Fibroblast of skin of right biceps (primary cell): ENCODE measurements at places on chromosomes 5 and 9.

- DNase-seq: no peak
These were observed 129.8 kb downstream of the ROR2 start for GRCh38 chr9:91820126-91820750.

GRCh38 chr5:132334812-132335211 is 34.7 kb upstream of the SLC22A5 start:
- DNase-seq: no peak

DNA sequence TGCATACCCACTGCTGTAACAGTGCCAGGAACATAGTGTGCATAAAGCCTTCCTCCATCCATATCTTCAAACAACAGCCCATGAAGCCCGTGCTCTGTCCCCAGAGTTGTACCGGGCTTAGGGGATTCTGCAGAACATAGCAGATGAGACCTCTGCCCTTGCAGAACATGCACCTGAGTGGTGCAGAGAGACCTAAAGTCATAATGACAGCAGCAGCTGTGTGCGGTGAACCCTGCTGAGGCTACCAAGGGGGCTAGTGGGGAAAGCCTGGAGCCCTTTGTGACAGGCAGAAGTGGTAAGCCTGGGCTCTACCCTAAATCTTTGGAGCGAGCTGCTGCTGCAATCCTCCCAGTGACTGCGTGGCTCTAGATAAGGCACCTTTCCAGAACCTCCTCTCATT is 32.2 kb upstream of the BRD3 start:
- no peak for DNase-seq

DNA sequence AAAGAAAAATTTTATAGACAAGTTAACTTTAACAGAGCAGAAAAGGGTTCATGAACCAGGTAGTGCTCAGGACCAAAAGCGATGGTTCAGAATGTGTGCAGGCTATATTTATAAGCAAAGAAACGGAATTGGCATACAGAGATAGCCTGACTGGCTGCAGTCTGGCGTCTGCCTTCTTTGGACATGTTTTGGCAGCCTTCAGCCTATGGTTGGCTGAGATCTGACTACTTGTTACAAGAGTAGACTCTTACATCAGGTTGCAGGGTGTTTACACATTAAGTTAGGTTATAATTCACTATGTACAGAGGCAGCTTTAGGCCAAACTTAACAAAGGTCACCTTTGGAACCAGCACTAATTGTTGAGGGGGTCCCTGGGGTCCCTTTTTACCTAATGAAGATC is 7.0 kb downstream of the NOP16 start:
- DNase-seq: no peak

- peak; percentile 97 for DNase-seq
These were observed 30.6 kb upstream of the SMU1 start for GRCh38 chr9:33106827-33107621.

- no peak for DNase-seq
These were observed 2.7 kb upstream of the CARD19 start for GRCh38 chr9:93093127-93093876.

DNA sequence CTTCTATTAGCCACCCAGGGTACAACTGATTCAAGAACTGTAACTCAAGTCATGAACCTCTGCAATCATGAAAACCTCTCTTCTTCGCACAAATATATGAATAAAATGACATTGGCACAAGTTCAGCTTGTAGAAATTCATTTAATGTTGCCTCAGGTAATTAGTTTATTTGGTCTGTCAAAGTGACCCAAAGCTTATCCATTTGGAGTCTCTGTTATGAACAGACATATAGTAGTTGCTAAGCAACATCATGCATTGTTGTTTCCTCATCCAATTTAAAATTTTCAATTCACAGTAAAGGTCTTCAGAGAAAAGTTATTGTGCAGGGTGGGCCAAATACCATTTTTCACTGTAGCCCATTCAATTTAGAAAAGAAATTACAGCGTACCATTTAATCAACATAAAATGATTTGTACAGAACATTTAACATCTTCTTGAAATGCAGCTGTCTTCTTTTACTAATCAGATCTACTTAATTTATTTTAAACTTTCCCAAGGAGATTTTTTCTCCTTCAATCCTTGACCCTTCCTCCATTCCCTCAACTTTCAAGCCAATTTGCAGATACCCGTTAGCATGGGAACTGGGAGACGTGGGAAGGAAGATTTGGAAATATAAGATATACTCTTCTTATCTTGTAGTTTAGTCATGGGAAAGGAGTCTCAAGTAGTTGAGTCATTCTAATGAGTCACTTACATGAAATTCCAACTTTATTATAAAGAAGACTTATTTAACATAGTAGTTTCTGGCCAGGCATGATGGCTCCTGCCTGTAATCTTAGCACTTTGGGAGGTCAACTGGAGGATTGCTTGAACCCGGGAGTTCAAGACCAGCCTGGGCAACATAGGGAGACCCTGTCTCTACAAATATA is 231.3 kb downstream of the ATPSCKMT start:
- peak; percentile 93 for DNase-seq

DNA sequence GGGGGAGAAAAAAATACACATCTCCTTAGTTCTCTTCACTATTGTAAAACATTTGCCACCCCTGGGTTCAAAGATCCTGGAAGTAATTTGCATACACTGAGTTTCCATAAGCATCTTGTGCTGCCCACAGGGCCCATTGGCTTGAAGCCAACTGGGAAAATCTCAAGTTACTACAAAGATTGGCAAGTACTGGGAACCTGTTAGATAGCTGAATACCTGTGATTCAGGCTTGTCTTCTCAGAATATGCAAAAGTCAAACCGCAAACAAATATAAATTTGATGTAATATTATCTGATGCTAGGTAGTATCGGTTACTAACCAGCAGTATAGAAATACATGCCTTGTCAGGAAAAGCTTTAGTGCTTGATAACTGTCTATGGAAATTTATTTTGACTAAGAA is 156.9 kb upstream of the FST start:
- no peak for DNase-seq

DNA sequence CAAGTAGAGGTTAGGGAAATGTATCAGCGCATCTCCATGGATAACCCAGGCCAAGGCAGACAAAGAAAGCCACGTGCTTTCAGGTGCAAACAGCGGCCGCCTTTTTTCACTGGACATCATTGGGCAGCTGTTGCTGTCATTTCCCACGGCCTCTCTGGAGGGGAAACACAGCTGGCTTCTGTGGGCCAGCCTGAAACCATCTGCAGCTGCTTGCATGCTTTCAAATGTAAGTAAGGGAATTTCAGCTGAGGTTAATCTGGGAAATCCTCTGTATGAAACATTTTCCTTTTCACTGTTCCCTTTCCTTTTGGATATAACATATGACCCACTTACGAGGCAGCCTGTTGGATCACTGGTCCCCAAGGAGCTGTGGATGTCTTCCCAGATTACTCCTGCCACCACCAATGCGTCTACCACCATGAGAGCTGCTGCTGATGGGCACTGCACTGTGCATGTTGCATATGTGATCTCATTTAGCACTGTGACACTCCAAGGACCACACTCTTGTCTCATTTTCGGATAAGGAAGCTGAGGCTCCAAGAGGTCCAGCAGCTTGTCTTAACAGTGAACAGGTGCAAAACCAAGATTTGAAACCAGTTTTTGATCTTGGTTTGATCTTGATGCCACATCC is 106.3 kb downstream of the C9orf152 start:
- no peak for DNase-seq

GRCh38 chr9:3137347-3137695 is 293.4 kb upstream of the PUM3 start:
- no peak for DNase-seq

DNA sequence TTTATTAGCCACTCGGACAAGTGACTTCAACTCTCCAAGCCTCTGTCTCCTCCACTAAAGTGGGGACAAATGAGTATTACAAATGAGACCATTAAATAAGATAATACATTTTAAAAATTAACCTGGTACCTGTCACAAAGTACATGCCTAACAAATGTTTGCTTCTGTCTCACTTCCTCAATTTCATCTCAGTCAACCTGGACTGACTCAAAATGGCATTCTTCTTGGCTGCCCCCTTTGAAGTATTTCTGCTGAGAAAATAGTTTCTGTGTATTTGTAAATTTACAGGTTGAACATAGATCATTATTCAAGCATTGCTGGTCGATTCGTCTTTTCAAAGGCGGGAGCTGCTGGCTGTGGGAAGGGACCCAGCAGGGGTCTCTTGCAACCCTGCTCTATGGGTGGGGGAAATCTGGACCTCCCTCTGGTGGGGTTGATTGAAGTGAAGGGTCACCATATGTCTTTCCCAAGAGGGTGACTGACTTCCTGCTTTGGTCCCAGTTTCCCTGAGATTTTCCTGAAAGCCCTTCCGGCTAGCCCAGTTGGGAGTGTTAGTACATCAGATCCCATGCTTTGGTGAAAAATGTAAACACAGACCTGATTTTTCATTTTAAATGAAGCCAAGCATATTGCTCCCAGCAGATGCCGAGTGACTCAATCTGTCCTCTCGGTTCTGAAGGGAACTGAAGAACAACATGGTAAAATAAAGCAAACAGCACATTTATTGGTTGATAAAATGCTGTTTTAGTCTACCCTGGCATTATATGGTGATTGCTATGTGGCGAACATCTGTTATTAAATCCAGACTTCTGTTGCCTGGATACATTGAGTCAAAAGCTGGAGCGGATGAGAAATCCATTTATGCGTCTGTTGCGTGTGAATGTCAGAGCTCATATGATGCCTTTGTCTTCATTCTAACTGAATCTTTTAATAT is 73.0 kb downstream of the KCNIP1 start:
- peak; percentile 17 for DNase-seq

- no peak for DNase-seq
These were observed 74.6 kb upstream of the ZSWIM6 start for GRCh38 chr5:61257421-61257820.

GRCh38 chr5:141547488-141547887 is 58.6 kb downstream of the PCDHGC5 start:
- peak; percentile 22 for DNase-seq

GRCh38 chr5:123561230-123561629 is 49.3 kb downstream of the CSNK1G3 start:
- DNase-seq: no peak

- no peak for DNase-seq
These were observed 48.4 kb upstream of the SMIM23 start for GRCh38 chr5:171736976-171737891.

DNA sequence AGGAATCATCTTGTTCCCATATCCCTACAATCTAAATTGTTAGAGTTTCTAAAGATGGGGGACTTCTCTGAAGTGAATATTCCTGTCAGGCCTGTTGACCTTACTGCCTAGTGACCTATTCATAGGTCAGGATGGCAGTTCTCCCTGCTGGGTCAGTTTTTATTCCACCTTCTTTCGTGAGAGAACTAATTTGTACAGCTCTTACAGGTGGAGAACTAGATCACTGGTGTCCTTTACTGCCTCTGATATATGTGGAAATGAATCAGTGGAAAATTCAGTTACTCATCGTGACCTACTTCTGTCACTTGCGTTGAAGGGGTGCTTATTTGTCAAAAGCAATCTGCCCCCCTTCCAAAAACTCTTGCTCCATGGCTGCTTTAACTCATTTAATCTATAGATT is 164.9 kb downstream of the CD180 start:
- DNase-seq: no peak

DNA sequence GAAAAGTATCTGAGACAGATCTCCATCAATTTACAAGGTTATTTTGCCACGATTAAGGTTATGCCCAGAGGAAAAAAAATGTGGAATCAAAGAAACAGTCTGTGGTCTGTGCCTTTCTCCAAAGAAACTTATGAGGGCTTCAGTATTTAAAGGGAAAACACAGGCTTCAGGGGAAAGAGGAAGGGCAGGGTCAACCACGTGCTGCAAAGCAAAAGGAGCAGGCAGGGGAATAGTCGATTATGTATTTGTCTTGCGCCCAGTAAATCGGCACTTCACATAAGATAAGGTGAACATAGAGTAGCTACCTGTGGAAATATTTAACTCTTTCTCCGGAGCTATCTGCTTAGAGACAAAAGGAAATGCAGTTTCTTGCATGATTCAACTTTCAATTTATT is 343.7 kb downstream of the RAB3C start:
- DNase-seq: no peak

GRCh38 chr9:72805238-72805637 is 147.6 kb downstream of the ALDH1A1 start:
- no peak for DNase-seq
